Natural killer cell treated with Interleukin-12 subunit alpha and Interleukin-12 subunit beta and Interleukin-15 and Interleukin-18, amount 100 ng/mL, for 72 hours (primary cell): ENCODE measurements at places on chromosomes 6 and 20. TPM values are rescaled to one million over a fixed set of nuclear protein-coding genes. Genes with fewer than 3 reads are reported as not detected.

- H3K27me3 ChIP-seq: no peaks in the 10 kb centered on the region
- no peaks in the 10 kb centered on the region for H3K4me1 ChIP-seq
- DNase-seq: no peak
- H3K36me3 ChIP-seq: peaks cover 5% of the 10 kb centered on the region
Observed at GRCh38 chr6:74870403-74870802, 335.4 kb downstream of the COL12A1 start.

DNA sequence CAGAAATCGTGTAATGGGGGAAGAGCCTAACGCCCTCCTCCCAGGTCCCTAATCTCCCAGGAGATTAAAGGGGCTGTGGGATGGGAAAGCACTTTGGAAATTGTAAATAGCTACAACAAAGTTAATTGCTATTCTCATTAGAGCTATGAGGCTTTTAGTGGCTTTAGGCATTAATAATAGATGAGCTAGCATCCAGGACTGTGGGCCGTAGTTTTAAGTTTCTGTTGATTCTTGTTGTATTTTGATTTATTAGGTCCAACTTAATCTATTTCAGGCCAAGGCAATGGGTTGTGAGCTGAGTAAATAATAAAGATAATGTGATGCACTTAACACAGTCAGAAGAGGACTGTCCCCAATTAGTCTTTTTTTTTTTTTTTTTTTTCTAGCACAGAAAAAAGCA lies 67.7 kb downstream of the ANKRD6 start:
- DNase-seq: no peak
- no peak overlapping the region for H3K4me3 ChIP-seq
- peaks cover 3% of the 10 kb centered on the region for H3K27me3 ChIP-seq
- H3K36me3 ChIP-seq: no peaks in the 10 kb centered on the region
- H3K27ac ChIP-seq: no peak overlapping the region
- H3K4me1 ChIP-seq: no peaks in the 10 kb centered on the region

GRCh38 chr20:39605908-39606307 lies 643.8 kb downstream of the DHX35 start:
- no peak overlapping the region for H3K27ac ChIP-seq
- no peaks in the 10 kb centered on the region for H3K4me1 ChIP-seq
- DNase-seq: no peak
- no peaks in the 10 kb centered on the region for H3K36me3 ChIP-seq
- H3K27me3 ChIP-seq: no peaks in the 10 kb centered on the region
- H3K4me3 ChIP-seq: no peak overlapping the region

- no peak overlapping the region for H3K4me3 ChIP-seq
- no peak overlapping the region for H3K27ac ChIP-seq
- peaks cover 12% of the 10 kb centered on the region for H3K27me3 ChIP-seq
- H3K36me3 ChIP-seq: no peaks in the 10 kb centered on the region
- no peak for DNase-seq
- no peaks in the 10 kb centered on the region for H3K4me1 ChIP-seq
Observed at GRCh38 chr20:3706774-3707507, 5.5 kb downstream of the SIGLEC1 start.

DNA sequence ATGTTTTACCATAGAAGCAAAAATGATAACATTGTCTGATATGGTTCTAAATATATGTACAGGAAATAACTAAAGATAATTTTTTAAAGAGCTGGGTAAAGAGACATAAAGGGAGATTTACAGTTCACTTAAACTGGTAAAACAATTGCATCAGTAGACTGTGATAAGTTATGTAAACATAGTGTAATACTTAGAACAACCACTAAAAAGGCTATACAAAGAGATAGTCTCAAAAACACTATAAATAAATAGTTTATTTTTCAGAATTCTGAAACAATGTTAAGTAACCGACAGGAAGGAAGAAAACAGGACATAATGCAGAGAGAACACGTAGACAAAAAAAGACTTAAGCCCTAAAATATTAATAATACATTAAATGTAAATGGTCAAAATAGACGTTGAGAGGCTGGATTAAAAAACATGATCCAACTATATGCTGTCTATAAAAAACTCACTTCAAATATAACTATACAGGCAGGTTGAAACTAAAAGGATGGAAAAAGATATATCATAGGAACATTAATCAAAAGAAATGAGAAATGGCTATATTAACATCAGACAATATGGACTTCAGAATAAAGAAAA lies 32.7 kb upstream of the ATXN1 start:
- no peak overlapping the region for H3K27ac ChIP-seq
- no peaks in the 10 kb centered on the region for H3K4me1 ChIP-seq
- H3K4me3 ChIP-seq: no peak overlapping the region
- no peak for DNase-seq

DNA sequence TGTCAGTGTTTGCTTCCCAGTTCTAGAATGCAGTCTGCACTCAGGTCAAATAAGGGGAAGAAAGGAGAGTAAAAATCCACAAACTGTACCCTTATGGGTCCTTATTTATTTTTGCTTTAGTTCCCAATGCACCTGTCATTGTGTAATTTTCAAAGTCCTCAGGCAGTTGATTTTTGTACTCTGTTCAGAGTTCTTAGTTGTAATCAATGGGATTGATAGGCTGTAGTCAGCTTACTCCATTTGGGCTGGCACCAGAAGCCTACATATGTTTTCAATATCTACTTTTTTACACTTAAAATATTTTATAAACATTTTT lies 18.6 kb downstream of the AIG1 start:
- no peak overlapping the region for H3K27ac ChIP-seq
- no peaks in the 10 kb centered on the region for H3K27me3 ChIP-seq
- peaks cover 6% of the 10 kb centered on the region for H3K36me3 ChIP-seq
- H3K4me3 ChIP-seq: no peak overlapping the region
- DNase-seq: no peak
- no peaks in the 10 kb centered on the region for H3K4me1 ChIP-seq

DNA sequence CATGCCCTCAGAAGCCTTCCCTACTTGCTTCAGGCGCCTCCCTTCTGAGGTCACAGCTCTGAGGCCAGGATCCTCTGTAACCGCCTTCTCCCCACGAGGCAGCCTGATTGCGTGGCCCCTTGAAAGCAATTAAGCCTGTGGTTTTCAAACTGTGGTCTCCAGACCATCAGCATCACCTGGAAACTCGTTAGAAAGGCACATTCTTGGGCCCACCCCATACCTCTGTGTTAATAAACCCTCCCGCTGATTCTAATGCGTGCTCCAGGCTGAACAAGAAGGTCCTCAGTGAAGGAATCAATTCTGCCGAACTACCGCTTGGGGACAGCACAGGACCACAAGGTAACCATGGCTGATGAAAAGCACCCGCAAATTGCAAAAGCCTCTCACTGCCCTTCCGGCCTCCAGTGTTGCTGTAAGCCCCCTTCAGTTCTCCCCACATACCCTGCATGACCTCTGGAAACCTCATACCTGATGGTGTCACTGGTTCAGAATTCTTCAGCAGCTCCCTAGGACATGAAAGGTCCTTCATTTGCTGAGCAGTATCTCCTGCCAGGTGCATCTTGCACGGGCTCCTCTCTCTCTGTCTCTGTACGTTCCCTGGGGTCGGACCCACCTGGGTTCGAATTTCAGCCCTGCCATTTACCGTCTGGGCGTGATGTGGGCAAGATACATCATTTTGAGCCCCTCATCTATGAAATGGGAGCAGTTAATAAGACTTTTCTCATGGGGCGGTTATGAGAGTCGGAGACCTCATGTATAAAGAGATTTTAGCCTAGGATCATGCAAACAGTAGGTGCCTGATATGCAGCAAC lies 93.3 kb upstream of the RNF24 start:
- peak; percentile 78 for DNase-seq
- no peak overlapping the region for H3K27ac ChIP-seq
- H3K36me3 ChIP-seq: no peaks in the 10 kb centered on the region

DNA sequence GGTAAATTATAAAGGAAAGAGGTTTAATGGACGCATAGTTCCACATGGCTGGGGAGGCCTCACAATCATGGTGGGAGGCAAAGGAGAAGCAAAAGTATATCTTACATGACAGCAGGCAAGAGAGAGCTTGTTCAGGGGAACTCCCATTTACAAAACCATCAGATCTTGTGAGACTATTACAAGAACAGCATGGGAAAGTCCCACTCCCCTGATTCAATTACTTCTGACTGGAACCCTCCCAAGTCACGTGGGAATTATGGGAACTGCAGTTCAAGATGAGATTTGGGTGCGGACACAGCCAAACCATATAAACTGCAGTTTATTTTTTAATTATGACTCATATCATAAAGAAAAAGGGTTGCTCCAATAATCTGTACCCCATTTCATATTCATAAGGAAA lies 22.3 kb upstream of the HLA-DQA2 start:
- peaks cover 29% of the 10 kb centered on the region for H3K27me3 ChIP-seq
- no peaks in the 10 kb centered on the region for H3K4me1 ChIP-seq
- DNase-seq: no peak
- H3K27ac ChIP-seq: no peak overlapping the region
- no peaks in the 10 kb centered on the region for H3K36me3 ChIP-seq
- no peak overlapping the region for H3K4me3 ChIP-seq

- H3K4me3 ChIP-seq: no peak overlapping the region
- H3K27me3 ChIP-seq: peaks cover 4% of the 10 kb centered on the region
- H3K36me3 ChIP-seq: no peaks in the 10 kb centered on the region
Observed at GRCh38 chr6:157223511-157223910, 99.8 kb downstream of the TMEM242 start.

GRCh38 chr6:10368861-10369260 lies 46.0 kb downstream of the TFAP2A start:
- DNase-seq: no peak
- H3K27me3 ChIP-seq: peaks cover 3% of the 10 kb centered on the region
- H3K27ac ChIP-seq: no peak overlapping the region
- no peak overlapping the region for H3K4me3 ChIP-seq
- H3K36me3 ChIP-seq: no peaks in the 10 kb centered on the region
- H3K4me1 ChIP-seq: no peaks in the 10 kb centered on the region

DNA sequence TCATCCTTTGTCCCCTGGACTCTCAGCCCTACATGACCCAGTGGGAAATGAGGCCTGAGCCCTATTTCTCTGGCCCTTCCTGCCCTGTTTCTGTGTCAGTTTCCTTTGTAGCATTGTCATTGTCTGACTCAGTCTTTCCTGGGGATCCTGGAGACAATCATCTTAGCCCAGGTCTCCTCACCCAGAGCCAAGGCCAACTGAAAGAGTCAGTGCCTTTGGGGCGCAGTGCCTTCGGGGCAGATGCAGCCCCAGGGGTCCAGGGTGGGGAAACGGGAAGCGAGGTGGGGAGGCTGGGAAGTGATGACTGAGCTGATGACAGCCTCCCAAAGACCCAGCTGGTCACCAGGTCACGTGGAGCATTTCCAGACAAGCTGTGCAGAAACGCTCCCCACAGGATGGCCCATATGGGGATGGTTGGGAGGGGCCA lies 93.3 kb upstream of the SULF2 start:
- H3K4me3 ChIP-seq: no peak overlapping the region
- H3K27me3 ChIP-seq: peaks cover 17% of the 10 kb centered on the region
- H3K4me1 ChIP-seq: no peaks in the 10 kb centered on the region
- H3K36me3 ChIP-seq: no peaks in the 10 kb centered on the region
- DNase-seq: no peak

- H3K27ac ChIP-seq: no peak overlapping the region
- no peak overlapping the region for H3K4me3 ChIP-seq
- DNase-seq: no peak
- no peaks in the 10 kb centered on the region for H3K27me3 ChIP-seq
- peaks cover 19% of the 10 kb centered on the region for H3K36me3 ChIP-seq
- H3K4me1 ChIP-seq: peaks cover 41% of the 10 kb centered on the region
Observed at GRCh38 chr6:144423167-144423566, 138.0 kb downstream of the UTRN start.

GRCh38 chr6:160801418-160801817 lies 99.4 kb downstream of the PLG start:
- H3K27ac ChIP-seq: no peak overlapping the region
- H3K4me3 ChIP-seq: no peak overlapping the region
- H3K4me1 ChIP-seq: no peaks in the 10 kb centered on the region
- H3K27me3 ChIP-seq: no peaks in the 10 kb centered on the region

DNA sequence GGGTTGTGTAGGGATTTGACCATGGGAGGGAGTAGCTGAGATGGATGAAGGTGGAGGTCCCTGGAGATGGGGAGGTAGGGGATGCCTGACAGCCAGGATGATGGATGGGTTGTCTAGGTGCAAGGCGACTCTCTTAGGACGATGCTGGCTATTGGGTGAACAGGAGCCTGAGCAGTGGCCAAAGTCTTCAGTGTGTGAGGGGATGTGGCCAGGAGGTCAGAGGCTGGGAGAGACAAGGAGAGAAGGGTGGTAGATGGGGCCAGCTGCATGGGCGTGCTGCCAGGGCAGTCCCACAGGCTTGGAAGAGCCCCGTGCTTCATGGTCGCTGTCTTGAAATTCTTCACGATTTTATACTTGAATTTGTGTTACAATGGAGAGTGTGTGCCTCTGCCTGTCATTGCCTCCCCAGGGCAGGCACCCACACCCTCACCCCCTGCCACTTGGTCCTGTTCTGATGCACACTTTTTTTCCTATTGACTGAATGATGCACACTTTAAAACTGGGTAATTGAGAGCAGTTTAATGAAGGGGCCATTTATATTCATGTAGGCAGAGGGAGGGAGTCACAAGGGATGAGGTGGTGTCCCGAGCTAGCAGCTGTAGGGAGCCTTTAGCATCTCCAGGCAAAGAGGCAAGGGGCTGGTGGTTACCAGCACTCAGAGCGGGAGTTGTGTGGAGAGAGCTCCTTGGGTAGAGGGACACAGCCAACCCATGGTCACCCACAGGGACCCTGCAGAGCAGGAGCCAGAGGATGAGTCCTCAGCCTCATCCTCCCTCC lies 120.7 kb downstream of the DHX35 start:
- peaks cover 15% of the 10 kb centered on the region for H3K4me1 ChIP-seq
- H3K27ac ChIP-seq: no peak overlapping the region
- H3K36me3 ChIP-seq: no peaks in the 10 kb centered on the region

GRCh38 chr6:4128072-4128471 lies 7.3 kb downstream of the ECI2 start:
- no peak for DNase-seq
- peaks cover 5% of the 10 kb centered on the region for H3K4me1 ChIP-seq
- H3K36me3 ChIP-seq: peaks cover 24% of the 10 kb centered on the region
- no peak overlapping the region for H3K4me3 ChIP-seq

Gene PRICKLE4
- not detected for total RNA-seq

Gene AGER
- total RNA-seq: 15.0 TPM

Gene CCN2
- total RNA-seq: not detected

Gene EFCAB8
- 3.1 TPM for total RNA-seq

Gene FAM83D
- total RNA-seq: 8.1 TPM

Gene EYA2
- total RNA-seq: 0.17 TPM

Gene LY6G5B
- 37.9 TPM for total RNA-seq

Gene SLC22A1
- total RNA-seq: 11.0 TPM

Gene ALDH8A1
- 3.9 TPM for total RNA-seq

Gene PSMB9
- 401 TPM for total RNA-seq

Gene RHAG
- total RNA-seq: not detected

Gene CD40
- 6.7 TPM for total RNA-seq

Gene MEI4
- total RNA-seq: not detected

Gene PLN
- not detected for total RNA-seq

Gene PKIB
- total RNA-seq: not detected
